AML-193 (cell line): ENCODE measurements at places on chromosomes 5 and 9.

DNA sequence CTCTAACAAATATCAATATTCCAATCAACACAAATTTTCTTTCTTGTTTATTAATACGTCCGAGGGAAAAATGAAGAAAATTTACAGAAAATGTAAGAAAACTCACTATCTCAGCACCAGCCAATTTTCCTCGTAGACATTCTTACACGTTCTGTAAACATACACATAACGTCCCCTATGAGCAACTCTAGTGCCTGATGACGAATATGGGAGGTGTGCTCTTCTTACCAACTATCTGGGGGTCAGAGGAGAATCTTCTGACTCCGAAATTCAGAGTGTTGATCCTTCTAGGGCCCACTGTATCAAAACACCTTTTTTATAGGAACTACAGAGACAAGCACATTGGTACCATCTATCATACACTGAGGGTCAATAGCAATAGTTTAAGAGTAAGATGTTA is 198.7 kb downstream of the GAPVD1 start:
- no peak for DNase-seq

DNA sequence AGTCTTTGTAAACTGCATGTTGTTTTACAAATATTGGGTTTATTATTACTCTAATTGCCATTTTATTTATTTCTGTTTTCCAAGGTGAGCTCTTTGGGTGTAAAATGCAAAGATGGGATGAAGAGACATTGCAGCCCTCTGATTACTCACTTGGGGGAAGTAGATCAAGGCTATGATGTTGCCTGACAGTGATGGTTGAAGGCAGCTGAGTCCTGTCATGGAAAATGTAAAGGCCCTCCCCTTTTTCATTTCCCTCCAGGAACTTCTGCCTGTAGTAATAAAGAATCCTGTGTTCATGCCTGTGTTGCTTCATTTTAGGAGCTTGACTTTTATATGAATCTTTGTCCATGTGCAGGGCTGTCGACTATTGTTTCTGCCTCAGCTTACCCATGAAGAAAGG is 605.4 kb upstream of the CLINT1 start:
- peak; percentile 26 for DNase-seq

DNA sequence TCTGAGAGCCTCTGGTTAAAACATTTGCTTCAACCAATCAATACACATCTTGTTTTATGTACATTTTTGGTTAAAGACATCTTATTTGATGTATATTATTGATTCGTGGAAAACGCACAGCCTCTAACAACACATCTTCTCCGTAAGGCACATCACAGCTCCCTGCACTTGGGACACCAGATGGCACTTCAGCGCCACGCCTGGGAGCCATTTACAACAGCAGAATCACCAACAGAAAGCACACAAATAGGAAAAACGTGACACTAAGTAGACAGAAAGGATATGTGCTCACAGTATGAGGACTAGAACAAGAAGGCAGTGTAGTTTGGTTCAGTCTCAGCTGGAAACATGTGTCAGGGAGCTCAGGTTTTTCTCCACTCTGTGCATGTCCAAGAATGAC is 199.7 kb downstream of the ROR2 start:
- no peak for DNase-seq

- DNase-seq: no peak
These were observed 294.1 kb downstream of the ARHGAP26 start for GRCh38 chr5:143064218-143064641.

- no peak for DNase-seq
These were observed 7.8 kb upstream of the FOXI1 start for GRCh38 chr5:170097934-170098333.

- no peak for DNase-seq
These were observed 201.9 kb upstream of the ISL1 start for GRCh38 chr5:51181208-51181894.

- no peak for DNase-seq
These were observed 16.9 kb downstream of the CKMT2 start for GRCh38 chr5:81250004-81250403.

DNA sequence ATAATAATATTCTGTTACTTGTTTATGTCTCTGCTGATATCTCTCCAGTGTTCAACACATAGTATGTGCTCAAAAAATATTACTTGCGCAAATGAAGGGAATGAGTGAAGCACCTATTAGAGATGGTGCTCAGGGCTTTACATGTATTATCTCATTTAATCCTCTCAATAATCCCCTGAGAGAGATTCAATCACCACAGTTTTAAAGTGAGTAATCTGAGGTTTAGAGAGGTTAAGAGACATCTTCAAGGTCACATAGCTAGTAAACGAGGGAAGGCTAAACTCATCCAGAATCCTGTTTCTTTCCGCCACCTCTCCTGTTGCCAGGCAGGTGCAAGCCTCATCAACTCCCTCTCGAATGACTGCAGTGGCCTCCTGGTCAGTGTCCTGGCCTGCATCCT is 82.0 kb downstream of the UGCG start:
- no peak for DNase-seq

- no peak for DNase-seq
These were observed 474.7 kb downstream of the DIRAS2 start for GRCh38 chr9:90167914-90168313.

DNA sequence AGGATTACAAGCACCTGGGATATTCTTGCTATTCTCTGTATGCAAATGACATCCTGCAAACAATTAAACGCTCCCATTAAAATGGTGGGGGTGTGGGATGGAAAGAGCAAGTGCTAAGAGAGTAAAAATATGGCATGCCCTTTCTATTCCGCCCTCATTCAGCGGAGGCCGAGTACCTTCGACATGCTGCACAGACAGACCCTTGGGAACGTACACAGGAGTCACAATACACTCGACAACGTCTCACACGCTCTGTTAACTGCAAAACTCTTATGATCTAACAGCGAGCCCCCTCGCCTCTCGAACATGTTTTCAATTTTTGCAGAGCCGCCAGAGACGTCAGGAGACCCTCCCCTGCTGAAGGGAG is 322.2 kb downstream of the CEMIP2 start:
- DNase-seq: no peak

- DNase-seq: no peak
These were observed 409.5 kb downstream of the MAT2B start for GRCh38 chr5:163914910-163915309.

DNA sequence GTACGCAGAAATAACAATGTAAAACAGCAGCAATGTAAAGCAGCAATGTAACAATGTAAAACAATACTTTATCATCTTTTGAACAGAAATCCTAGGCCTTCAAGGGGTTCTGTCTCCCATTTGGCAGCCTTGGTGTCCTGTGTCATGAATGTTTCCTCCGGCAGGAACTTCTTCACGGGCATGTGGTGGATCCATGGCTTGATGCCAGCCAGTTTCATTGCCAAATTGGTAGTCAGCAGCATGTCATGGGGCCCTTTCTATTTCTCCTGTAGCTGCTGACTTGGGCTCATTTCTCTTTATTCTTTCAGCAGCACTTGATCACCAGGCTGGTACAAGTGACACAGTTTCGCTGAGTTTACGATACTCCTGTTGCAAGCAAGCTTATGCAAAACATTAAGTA is 275.3 kb downstream of the HTR1A start:
- no peak for DNase-seq

DNA sequence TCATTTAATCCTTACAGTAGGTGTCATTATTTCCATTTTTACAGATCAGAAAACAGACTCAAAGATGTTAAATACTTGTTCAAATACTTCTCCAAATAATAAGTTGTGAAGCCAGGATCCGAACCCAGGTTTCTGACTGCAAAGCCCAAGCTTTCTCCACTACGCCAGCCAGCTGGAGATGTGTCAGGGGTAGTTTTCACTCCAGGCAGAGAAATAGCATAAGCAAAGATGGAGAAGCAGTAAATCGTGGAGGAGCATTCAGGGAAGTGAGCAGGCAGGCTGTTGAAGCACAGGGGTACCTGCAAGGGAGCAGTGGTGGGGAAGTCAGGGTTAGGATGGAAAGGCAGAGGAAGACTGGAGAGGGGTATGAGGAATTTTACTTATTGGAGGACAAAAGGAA is 2.9 kb downstream of the TLN1 start:
- DNase-seq: no peak

DNA sequence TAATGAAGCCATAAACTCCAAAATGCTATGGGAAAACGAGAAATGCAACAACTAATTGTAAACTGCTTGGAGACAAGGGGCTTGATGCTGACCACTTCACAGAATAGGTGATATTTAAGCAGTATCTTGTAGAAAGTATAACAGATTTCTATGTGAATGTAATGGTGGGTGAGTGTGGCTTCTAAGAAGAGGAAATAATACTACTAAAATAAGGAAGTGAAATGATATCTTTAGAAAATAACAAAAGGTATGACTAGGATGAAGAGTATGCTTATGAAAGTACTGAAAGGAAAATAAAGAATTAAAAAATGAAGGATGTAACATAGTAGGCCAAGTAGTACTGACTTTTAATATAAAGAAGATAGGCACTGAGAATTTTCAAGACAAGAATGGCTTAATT is 94.2 kb downstream of the AGTPBP1 start:
- no peak for DNase-seq

DNA sequence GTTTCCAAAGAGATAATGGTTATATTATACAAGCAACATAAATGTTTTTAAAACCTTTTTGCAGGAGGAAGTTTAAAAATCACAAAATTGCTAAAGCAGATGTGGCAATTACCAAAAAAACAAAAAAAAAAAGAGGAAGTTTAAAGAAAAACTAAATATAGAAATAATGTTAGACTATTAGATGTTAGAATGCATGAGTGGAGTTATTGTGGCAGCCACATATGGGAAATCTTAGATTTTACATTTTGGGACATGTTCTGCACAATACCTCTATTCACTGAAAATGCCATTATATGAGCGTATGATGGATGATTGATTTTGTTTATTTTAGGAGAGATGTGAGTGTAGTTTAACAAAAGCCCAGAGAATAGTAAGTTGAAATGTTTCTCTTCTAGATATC is 31.2 kb upstream of the DTWD2 start:
- peak; percentile 66 for DNase-seq

- DNase-seq: no peak
These were observed 39.0 kb upstream of the CACNA1B start for GRCh38 chr9:137838576-137838975.

- DNase-seq: no peak
These were observed 9.2 kb downstream of the PHF19 start for GRCh38 chr9:120867676-120868338.

DNA sequence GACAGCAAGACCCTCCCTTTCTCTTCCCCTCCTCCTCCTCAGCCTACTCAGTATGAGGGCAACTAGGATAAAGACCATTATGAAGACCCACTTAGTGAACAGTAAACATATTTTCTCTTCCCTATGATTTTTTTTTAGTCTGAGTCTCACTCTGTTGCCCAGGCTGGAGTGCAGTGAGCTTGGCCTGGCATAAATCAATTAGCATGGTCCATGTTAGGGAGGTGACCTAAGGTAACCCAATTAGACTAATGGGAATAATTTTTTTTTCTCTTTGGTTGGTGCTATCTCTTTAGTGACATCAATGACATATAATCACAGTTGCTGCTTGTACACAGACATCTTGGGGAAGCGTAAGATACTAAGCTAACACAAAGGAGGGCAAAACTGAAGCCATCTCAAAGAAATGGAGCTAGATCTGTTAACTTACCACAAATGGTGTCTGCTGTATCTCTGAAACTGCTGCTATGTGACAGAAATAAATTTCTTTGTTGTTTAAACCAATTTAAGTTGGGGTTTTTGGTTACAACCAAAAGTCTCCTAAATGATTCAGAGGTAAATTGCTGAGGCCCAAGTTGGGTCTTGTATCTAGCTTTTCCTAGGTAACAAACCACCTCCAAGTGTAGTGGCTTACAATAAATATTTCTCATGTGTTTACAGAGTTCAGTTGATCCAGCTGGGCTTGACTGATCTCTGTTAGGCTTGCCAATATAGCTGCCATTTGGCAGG is 13.3 kb downstream of the PKD2L2 start:
- DNase-seq: no peak

DNA sequence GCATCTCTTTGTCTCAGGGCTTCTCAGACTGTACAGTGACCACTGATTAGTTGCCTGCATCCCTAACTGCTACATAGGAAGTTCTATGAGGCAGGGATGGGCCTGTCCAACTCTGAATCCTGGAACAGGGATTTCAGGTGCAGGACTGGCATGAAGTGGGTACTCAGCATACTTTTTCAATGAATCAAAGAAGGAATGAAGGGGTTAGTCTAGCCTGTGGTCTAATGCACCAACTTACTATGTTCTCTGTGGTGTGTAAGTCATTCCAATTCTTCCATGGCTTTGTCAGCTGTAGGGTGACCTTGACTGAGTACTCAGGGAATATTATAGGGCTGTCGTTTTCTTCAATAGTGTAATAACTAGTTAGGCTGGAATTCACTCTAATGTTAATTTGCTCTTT is 8.3 kb downstream of the COL15A1 start:
- no peak for DNase-seq

GRCh38 chr9:137138722-137139467 is at the start of gene GRIN1:
Gene GRIN1, plus strand, starts transcription at chr9:137139154. Its CDS starts 333 bp downstream, at chr9:137139487.
- DNase-seq: no peak

- DNase-seq: peak; percentile 10
These were observed 30.5 kb upstream of the HAPLN1 start for GRCh38 chr5:83751201-83751600.

DNA sequence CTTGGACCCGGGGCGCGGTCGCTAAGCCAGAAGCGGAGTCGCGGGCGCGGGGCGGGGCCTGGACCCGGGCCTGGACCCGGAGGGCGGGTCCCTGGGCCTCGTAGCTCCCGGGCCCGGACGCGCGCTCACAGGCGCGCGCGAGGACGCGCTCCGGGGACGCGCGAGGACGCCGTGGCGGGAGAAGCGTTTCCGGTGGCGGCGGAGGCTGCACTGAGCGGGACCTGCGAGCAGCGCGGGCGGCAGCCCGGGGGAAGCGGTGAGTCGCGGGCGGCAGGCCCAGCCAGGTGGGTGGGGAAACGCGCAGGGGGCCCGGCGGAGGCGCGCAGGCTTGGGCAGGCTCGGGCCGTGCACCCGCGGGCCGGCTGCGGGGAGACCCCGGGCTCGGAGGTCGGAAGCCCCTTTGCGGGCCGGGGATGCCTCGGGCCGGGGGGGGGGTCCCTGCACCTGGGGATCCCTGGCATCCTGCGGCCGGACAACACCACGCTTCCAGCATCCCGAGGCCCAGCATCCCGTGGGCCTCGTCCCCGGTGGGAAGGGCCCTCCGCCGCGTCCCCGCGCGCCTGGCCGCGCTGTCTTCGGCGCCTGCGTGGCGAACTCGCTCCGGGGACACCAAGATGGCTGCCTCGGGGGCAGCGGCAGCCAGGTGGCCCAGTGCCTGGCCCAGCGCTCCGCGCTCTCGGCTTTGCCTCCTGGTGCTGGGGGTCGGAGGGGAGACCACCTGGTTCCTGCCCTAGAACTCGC is at the start of gene SFXN1:
Gene SFXN1, plus strand, starts transcription at position 177 of the 741 bp plus-strand sequence. CDS start 13,544 bp downstream, outside the sequence.
- DNase-seq: peak; percentile 58

- no peak for DNase-seq
These were observed 27.8 kb downstream of the LAMC3 start for GRCh38 chr9:131036529-131037334.
